ENCODE measurements at places on chromosomes 13 and 19.

DNA sequence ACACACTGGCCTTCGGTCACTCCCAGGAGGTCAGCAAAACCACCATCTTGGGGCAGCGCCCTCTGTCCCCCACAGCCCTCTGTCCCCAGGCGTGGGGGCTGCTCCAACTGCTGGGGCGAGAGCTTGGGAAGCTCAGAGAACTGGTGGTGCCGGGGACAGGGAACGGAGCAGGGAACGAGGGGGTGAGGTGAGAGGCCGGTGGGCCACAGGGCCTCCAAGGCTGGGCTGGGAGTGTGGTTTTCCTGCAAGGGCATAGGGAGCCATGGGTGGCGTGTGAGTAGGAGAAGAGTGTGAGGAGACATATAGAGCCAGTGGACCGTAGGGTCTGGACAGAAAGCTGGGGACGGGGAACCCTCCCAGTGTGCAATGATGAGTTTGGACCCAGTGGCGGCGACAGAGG, 34.1 kb downstream of the F2RL3 start:
- no peak for DNase-seq

- DNase-seq = no peak
Observed at GRCh38 chr13:92991692-92992091, 234.9 kb upstream of the GPC6 start.

GRCh38 chr19:34353546-34353945, 11.4 kb upstream of the GPI start:
- DNase-seq = no peak

- DNase-seq = peak; percentile 90
Observed at GRCh38 chr19:18328340-18329034, 5.6 kb upstream of the LSM4 start.

DNA sequence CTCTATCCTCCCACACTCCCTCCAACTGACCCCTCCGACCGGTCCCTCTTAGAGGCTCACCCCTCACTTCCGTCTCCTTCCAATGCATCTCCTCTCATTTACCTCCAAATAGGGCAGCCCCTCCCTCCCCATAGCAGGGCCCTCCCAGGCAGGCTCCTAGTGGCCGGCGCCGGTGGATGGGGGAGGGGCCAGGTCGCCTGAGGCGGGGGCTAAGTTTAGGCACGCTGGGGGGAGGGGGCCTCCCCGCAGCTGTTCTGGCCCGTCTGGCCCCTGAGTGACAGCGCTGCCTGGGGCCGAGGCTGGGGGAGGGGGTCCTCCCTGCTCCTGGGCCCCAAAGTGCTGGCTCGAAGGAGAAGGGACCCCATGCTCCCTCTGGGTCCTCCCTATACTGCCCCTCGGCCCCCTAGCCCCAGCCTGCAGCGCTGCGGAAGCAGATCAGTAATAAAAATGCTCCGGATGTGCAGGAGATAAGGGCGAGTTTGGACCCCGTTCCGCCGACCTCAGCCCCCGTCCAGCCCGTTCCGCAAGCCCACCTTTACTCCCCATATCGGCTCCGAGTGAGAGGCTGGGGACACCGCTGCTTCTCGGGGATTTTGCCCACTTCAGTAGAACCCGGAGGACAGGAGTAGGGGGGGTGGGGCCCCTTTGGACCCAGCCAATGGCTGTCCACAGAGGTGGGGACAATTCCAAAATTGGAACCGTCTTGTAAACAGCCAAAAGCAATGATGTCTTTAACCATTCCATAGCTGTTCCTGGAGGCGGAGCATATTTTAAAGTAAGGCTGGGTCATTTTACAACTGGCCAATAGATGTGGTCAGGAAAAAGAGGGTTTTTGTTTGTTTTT, 4.0 kb downstream of the RTN2 start:
- DNase-seq = no peak

DNA sequence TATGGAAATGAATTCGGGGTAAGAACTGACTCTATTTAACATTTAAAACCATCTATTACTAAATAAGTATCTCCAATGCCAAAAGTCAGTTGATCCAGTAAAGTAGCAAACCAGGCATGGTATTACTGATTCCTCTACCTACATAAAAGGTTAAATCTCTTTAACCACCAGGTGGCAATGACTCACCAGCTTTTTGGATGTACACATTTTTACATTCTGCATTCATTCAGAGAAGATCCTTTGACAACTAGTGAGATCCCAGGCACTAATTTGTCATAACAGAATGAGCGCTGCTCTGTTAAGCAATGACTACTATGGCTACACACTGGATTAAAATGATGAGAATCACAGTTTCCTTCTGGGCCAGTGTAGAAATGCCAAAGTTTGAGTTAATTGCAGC, 329.8 kb upstream of the GPC6 start:
- DNase-seq = no peak

GRCh38 chr13:70206671-70207070, 98.4 kb upstream of the KLHL1 start:
- no peak for DNase-seq

- no peak for DNase-seq
Observed at GRCh38 chr13:77415253-77416071, 88.6 kb upstream of the MYCBP2 start.

Data from CD4-positive, alpha-beta T cell treated with Interleukin-6 for 4 hours (primary cell).